ENCODE measurements at places on chromosomes 7 and 10. TPM values are rescaled to one million over a fixed set of nuclear protein-coding genes. Genes with fewer than 3 reads are reported as not detected.
A peak's percentile ranks its signal among the peaks of the same experiment; 100 is the strongest.

RGR gene
- total RNA-seq, result not detected

DNA sequence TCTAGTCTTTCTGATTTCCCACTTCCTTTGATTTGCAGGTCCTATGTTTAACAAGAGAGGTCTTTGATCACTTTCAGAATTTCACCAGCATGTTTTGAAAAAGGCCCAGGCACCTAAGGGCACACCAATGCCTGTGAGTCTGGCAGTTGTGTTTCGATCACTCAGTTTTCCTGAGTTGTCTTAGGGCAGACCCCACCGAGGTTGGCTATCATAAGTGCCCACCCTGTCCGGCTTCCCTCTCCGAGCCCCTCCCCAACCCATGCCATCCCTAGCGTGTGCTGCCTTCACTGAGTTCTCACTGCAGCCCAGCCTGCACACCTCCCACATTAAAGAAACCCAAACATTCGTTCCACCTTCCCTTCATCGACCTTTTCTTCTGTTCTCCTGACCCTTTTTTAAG, 257.9 kb downstream of the GRID1 start:
- no peak for DNase-seq

DNA sequence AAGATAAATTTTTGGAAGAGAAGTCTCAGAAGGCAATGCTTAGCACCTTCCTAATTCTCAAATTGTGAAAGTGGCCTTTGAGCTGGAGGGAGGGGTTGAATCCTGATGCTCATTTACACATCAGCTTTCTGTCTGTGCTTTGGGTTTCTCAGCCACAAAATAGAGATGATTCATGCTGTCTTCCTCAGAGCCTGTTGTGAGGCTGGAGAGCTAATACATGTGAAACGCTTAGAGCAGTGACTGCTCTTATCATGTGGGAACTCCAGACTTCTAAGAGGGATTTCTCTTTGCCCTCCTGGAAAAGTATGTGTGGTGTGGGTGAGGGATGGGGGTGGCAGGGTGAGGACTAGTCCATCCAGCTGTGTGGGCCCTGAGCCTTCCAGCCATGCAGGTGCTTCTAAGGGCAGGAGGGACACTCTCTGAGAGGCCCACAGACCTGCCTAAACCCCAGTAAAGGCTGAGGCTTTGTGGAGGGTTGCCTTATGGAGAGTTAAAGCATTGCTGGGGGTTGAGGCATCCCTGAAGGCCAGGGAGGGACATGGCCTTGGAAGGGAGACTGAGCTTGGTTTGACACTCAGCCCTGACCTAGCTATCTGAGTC, 4.8 kb upstream of the EVX1 start:
- no peak for DNase-seq

DNA sequence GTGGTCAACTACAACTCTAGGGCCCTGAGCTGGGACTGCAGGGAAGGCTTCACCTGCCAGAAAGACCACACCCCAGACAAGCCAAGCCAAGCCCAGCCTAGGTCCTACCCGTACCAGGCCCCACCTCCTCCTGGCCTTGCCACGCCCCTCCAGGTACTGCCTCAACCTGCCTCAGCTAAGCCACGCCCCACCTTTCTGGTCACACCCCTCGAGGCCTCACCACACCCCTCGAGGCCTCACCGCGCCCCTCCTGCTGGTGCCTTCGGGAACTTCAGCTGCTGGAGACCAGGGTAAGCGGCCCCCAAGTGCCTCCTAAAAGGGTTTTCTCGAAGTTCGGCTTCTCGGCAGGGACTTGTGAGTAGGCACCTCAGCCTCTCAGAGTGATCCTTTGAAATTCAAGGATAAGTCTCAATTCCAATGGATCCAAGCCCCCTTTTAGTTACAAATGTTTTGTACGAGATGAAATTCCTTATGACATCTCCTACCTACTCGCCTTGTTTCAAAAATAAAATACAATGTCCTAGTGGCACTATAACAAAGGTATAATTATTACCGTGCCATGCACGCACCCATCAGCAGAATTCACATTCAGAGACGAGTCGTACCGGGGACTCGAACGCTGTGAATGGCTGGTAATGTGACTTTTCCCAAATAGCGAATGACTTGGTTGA, 171.2 kb downstream of the ARHGAP21 start:
- DNase-seq, result peak; percentile 99

DNA sequence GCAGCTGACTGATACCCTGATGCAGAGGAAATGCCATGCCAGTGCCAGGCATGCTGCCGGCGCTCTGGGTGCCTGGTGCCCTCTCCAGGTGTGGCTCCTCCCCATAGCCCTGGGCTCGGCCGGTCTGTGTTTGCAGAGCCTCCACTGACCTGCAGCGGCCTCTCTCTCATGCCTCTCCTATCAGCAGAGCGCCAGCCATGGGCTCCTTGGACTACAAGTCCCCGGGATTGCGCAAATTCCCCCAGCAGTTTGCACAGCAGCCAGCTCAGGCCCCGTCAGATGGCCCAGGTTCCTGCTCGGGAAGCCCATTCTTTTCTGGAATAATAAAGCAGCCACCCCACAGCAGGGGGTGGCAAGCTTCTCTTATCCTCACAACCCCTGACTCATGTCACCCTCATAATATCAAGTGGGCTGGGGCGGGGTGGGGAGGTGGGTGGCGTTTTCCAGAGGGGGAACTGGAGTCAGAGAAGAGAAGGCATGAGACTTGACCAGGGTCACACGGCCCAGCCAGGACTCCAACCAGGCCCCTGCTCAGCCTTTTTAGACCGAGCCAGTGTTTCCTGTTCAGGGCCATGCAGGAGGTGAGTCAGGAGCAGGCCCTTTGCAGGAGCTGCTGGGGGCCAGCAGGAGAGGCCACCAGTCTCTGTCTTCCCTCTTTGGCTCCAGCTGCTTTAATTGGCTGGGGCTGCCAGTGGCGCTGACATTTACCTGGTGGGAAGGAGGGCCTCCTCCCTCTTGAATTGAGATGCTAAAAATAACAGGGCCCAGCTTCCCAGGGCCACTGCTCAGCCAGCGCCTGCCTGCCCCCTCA, 58.6 kb downstream of the ZMIZ1 start:
- no peak for DNase-seq

DNA sequence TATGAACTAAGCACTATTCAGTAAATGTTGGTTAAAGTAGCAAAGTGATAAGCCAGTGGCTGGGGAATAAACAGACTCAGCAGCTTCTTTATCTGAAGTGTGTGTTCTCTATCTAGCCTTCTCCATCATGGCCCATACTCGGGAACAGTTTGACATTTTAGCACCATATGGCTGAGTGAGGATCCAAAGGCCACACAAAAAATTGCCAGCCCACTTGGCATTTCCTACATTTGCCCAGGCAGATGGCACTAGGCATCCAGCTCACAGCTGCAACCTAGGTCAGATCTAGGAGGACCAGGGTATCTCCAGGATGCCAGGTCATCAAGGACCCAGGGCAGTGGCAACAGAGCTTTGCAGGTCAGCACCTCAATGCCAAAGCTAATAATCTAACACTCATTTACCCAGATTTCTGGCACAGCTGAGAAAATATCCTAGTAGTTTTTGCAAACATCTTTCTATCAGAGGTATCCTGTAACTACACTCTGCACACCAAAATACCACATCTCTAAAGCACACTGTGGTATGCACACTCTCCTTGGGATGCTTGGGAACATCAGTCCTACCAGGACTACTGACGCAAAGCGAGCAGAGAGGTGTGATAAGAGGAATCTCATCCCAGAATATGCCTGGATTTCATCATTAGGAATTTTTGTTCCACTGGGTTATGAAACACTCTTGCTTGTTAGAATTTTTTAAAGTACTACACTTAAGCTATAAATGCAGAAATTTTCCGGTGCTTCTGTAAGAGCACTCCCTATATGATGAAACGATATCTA, 61.7 kb downstream of the DOCK4 start:
- no peak for DNase-seq

DNA sequence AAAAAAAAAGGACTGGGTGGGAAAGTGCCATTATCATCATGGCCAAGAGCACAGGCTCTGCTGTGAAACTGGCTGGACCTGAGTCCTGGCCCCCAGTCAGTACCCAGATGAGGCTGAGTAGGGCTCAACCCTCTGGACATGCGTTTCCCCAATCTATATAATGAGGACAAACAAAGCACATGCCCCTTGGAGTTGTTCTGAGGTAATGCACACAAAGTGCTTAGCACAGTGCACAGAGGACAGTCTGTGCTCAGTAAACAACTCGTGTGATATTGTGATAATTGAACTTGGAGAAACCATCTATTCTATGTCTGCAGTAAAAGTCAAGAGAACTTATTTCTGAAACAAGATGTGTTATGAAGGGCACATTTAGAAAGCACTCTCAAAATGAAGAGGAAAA, 138.8 kb downstream of the KCNMA1 start:
- DNase-seq, result no peak

All from H1 (cell line).